AG09319 (cell line): ENCODE measurements at places on chromosomes 5 and 9.

- DNase-seq: no peak
Observed at GRCh38 chr5:176545737-176546509, 3.2 kb upstream of the CDHR2 start.

DNA sequence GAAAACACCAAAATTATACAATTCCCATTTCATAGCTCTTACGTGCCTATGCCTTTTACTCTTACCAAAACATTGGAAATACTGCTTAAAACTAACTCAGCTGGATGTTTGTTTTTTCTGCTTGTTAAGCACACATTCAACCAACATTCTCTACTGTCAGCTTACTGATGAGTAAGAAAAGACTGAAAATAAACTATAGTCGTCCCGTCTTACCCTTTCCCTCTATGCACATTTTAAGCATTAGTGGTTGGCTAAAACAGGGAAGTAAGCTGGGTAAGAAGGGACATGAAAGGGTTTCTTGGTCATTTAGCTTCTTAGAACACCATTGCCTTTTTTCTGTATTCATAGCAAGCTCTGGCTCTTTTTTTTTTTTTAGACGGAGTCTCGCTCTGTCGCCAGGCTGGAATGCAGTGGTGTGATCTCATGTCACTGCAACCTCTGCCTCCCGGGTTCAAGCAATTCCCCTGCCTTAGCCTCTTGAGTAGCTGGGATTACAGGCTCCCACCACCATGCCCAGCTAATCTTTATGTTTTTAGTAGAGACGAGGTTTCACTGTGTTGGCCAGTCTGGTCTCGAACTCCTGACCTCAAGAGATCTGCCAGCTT is 232.1 kb upstream of the PCSK5 start:
- DNase-seq: no peak

- DNase-seq: no peak
Observed at GRCh38 chr9:104027295-104027694, 66.8 kb upstream of the SMC2 start.

DNA sequence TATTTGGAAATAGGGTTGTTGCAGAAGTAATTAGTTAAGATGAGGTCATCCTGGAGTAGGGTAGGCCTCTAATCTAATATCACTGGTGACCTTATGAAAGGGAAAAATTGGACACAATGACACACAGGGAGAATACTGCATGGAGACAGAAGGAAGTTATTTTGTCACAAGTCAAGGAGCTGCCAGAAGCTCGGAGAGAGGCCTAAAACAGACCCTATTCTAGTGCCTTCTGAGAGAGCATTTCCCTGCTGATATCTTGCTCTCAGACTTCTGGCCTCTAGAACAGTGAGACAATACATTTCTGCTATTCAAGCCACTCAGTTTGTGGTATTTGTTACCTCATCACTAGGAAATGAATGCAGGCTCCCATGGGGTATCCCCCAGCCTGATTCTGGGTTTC is 332.9 kb downstream of the CSNK1G3 start:
- DNase-seq: no peak

- no peak for DNase-seq
Observed at GRCh38 chr9:129380961-129381401, 202.9 kb upstream of the IER5L start.

DNA sequence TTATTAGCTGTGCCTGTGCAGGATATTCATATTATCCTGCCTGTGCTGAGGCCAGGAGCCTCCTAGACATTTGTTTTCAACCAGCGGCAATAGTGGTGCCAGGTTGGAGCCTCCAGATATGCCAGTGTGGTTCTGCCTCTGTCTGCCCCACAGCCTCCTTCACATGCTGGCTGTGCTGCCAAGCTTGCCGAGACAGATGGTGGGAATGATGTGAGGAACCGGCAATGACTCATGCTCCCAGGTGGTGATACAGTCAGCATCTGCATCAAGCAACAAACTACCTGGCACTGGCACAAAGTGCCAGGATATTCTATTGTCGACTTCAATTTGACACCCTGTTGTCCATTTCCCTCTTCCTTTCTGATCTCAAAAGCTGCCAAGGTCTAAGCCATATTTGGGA is 285.7 kb downstream of the CHSY3 start:
- DNase-seq: no peak

- no peak for DNase-seq
Observed at GRCh38 chr5:27494887-27495286, 456.5 kb upstream of the CDH9 start.

- DNase-seq: no peak
Observed at GRCh38 chr9:94971378-94972131, 245.1 kb downstream of the AOPEP start.

DNA sequence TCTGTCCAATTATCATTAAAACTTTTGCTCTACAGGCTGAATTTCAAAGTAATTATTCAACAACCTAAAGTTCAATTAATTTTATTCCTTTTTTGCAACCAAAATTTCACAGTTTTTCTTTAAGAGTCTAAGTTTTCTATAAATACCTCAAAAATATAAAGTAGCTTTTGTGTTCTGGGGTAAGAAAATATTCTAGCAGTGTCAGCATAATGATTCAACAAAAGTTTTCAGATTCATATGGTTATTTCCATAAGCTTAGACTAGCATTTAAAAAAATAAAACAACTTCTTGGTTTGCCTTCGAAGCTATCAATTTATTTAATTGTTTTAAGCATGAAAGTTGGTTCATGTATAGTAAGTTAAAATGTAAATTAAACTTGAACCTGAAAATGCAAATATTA is 1962.3 kb upstream of the CDH6 start:
- no peak for DNase-seq

DNA sequence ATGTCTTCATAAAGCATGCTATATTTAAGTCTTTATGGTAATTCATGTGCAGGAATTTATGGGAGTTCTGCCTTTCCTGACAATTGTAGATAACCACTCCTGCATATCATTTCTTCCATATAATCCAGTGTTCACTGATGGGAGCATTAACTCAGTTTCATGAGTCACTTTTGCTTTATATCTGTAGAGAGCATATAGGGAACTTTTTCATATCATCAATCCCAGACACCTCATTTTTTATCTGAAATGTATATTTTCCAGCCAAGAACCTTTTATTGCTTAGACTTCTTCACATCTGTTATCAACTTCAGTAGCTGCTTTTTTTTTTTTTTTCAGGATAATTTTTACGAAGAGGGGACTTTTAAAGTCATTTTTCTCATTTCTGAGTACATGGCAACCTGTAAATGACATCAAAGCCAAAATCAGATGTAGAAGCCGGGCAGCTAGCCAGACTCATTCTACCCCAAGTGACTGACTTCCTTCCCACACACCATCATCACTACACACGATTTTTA is 41.1 kb downstream of the NFX1 start:
- DNase-seq: no peak

GRCh38 chr9:129703667-129704355 is 38.4 kb downstream of the PRRX2 start:
- DNase-seq: peak; percentile 47

GRCh38 chr9:16134351-16134750 is 581.5 kb downstream of the CCDC171 start:
- DNase-seq: no peak

DNA sequence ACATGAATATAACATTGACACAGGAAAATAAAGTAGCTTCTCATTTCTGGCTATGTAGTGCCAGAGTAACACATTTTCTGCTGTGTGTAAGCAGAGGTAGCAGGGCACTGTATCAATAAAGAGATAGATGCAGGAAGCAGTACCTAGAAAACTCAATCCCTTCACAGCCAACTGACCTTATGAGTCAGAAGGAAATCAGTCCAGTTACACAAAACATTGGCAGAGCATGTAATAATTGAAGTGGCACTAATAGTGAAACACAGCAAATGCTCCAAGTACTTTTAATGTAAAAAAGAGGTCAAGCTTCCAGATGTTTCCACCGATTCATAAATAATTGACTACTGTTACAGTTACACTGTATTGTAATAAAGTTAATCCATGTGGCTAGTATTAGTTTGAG is 706.6 kb downstream of the EFNA5 start:
- DNase-seq: no peak
